ENCODE measurements at places on chromosomes 2 and 18.
A peak's percentile ranks its signal among the peaks of the same experiment; 100 is the strongest.

GRCh38 chr18:24248359-24248758 is 109.5 kb downstream of the CABYR start:
- no peak for DNase-seq

GRCh38 chr2:184031402-184032147 is 566.8 kb upstream of the ZNF804A start:
- DNase-seq = no peak

GRCh38 chr2:41241325-41242000 is 789.6 kb upstream of the SLC8A1 start:
- no peak for DNase-seq

- no peak for DNase-seq
These were observed 135.4 kb downstream of the TRIB2 start for GRCh38 chr2:12852135-12852534.

DNA sequence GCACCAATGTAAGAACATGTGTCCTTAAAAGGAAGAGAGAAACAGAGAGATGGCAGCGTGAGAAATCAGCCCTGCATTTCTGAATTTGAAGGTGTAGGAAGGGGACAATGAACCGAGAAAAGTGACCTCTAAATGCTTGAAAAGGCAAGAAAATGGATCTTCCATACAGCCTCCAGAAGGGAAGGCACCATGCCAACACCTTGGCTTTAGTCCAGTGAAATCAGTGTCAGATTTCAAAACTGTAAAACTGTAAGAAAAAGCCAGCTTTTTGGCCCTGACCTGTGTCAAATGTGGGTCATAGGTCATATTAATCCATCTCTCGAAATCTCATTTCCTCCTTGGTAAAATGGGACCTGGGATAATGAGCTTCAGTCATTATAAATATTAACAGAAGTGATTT is 762.3 kb downstream of the DCDC2C start:
- no peak for DNase-seq

DNA sequence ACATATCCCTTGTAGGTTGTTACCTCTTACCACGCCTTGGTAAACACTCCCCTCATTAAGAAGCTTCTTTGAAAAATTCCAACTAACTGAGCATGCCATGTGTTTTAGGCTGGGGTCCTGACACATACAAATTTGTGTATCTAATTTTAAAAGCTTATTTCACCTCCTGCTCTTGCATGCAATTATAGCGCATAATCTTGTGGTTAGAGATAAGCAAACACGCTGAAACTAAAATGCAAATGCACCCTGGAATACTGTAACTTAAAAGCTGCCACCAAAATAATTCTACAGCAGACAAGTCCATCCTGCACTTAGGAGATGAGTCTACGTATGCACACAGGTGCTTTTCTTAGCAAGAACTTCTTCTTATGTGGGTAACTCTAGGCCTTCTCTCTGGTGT is 990.2 kb downstream of the TSN start:
- DNase-seq = no peak

GRCh38 chr2:73260338-73260984 is 23.8 kb downstream of the FBXO41 start:
- peak; percentile 68 for DNase-seq

DNA sequence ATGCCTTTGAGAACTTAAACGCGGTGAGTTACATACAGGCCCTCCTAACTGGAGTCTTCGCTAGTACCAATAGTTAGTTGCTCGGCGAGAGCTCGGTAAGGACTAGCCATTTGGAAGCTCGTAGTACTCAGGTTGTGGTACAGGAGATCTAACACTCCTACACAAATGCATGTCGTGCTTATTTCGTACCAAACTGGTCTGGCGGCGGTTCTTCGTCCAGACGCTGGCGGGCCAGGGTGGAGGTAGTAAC is 346 bp upstream of the VRK2 start:
- no peak for DNase-seq

- no peak for DNase-seq
These were observed 1425.6 kb upstream of the PIK3C3 start for GRCh38 chr18:40529478-40529877.

- DNase-seq = no peak
These were observed 355.6 kb upstream of the GYPC start for GRCh38 chr2:126300348-126300747.

GRCh38 chr18:58288921-58289797 is 245.1 kb downstream of the NEDD4L start:
- peak; percentile 51 for DNase-seq

DNA sequence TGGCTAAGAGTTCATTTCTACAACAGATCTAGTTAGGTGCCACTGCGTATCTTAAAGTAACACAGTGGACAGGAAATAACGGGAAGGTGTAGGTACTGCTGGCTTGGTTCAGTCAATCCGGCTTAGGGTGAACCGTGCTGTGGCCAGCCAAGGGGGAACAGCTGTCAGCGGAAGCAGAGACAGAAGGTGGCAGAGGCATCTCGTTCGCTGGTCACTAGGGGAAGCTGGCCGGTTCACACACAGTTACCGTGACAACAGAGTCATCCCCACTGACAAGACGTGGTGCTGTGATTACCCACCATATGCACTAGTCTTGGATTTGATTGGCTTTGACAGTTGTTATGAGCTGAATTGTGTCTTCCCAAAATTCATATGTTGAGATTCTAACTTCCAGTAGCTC is 58.8 kb upstream of the HDAC4 start:
- no peak for DNase-seq

DNA sequence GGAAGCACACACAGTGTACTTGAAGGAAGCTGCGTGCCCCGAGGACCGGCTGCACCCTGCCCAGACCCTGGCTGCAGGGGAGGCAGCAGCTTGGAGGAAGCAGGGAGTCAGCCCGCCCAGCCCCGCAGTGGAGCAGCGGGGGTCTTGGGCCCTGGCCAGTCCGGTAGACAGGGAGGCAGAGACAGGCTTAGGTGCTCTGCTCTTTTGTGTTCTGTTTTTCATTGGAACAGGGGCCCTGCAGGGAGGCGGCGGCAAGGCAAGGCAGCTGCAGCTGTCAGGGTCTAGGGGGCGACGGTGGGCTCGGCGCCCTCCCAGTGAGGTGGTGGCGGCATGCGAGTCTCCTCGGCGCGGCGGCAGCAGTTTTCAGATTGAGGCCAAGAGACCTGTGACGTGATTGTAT is 53.3 kb upstream of the TFCP2L1 start:
- no peak for DNase-seq

- peak; percentile 42 for DNase-seq
These were observed 9.3 kb upstream of the LRRC30 start for GRCh38 chr18:7221424-7222155.

DNA sequence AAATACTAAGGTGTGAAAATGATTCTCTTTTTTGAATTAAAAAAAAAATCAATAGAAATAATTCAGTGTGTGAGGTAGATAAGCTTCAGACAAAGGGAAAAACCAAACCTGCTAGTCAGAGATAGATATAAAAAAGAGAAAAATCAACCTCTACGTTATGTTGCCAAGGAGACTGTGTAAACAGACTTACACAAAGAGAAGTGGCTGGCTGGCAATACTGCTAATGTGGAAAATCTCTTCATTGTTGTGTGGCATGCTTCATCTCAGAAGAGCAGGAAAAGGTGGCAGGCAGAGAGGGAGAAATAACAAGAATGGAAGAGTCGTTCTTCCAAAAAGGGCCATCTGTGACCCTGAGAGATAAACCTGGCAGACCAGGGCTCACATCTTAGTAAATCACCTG is 200.8 kb downstream of the SLC8A1 start:
- DNase-seq = no peak

- DNase-seq = peak; percentile 37
These were observed 15.7 kb downstream of the GPC1 start for GRCh38 chr2:240451108-240451611.

DNA sequence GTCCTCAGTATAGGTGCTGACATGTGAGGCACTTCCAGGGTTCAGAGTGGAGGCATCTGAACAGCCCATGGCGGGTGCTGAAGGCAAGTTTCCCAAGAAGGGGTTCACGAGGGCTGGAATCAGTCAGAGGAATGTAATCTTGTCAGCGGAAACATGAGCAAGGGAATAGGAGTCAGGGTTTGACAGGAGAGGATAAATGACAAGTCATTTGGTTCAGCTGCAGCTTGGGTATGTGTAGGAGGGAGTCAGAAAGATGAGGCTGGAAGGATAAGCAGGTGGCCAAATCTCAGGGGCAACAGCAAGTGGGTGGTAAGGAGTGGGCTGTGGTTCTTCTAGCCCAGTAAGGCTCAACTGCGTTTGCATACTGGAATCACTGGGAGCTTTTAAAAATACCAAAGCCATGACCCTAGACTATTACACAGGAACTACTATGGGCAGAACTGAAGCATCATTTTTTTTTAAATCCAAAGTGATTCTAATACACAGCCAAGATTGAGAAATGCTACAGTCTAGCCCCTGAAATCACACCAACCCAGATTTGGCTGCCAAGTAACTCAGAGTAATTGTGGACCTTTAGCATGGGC is 41.8 kb upstream of the NAB1 start:
- DNase-seq = no peak

DNA sequence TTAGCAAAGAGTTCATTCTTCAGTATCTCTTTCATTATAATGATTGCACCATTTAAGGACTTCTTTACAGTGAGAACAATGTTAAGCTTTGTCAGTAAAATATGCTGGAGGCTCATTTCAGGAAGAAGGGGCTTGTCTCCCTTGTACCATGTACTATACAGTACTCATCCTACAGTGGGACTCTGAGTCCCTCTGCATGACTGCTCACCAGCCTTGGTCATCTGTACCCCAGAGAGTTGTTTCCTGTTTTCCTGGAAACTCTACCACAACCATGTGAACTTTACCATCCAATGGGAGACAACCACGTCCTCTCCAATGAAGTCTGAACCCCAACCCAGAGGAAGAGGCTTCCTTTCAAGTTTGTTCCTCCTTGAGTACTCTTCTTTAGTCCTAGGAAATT is 1171.1 kb upstream of the CRIM1 start:
- no peak for DNase-seq

DNA sequence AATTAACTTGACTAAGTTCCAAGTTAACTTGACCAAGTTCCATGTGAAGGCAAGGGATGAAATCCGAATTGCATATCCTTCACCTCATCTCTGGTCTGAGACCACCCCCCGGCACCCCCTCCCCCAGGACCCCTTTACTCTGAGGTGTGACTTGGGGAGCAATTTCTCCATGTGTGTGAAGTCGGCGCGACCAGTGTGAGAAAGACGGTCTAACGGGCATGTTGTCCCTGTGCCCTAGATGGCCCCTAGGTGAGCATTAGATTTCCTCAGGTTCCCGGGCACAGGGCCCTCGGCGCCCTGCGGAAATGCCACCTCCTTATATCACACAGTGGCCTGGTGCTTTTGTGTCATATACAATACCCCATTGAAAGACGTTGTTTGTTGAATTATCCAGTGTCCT is 137.1 kb downstream of the CTIF start:
- no peak for DNase-seq

- no peak for DNase-seq
These were observed at the start of gene GPBAR1 for GRCh38 chr2:218260742-218261422. GPBAR1 (plus strand) TSS chr2:218261015; CDS start chr2:218262725, 1,710 bp downstream.

GRCh38 chr18:58549814-58550339 is 79.0 kb downstream of the ALPK2 start:
- DNase-seq = no peak

DNA sequence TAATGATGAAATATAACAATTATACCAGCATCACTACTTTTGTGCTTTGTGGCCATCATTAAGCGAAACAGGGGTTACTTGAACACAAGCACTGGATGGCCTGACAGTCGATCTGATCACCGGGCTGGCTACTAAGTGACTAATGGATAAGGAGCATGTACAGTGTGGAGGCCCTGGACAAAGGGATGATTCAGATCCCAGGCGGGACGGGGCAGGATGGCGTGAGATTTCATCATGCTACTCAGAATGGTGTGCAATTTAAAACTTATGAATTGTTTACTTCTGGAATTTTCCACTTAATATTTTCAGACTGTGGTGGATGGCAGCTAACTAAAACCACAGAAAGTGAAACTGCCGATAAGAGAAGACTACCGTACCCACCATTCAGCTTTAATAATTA is 7.0 kb upstream of the CLIP4 start:
- DNase-seq = peak; percentile 78

DNA sequence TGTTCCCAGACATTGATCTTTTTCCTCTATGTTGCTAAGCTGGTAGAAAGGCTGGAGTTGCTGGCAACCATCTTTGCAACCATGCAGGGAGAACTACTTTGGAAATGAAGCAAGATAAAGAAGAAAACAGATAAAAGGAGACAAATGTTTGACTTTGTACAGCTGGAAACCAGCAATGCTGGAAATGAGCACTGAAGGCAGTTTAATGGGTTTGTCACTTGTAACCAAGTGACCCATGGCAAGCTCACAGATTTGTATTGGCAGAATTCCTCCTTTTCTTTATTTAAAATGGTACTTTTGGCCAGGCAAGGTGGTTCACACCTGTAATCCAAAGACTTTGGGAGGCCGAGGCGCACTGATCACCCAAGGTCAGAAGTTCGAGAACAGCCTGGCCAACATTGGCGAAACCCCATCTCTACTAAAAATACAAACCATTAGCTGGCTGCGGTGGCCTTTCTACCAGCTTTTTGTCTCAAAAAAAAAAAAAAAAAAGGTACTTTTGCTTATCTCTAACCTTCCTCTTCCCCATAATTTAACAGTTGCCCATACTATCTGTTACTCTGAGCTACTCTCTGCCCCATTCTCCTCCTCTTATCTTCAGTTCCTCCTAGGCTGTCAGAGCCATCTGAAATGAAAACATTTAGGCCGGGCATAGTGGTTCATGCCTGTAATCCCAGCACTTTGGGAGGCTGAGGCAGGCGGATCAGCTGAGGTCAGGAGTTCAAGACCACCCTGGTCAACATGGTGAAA is 2.0 kb upstream of the BOLA3 start:
- DNase-seq = no peak

DNA sequence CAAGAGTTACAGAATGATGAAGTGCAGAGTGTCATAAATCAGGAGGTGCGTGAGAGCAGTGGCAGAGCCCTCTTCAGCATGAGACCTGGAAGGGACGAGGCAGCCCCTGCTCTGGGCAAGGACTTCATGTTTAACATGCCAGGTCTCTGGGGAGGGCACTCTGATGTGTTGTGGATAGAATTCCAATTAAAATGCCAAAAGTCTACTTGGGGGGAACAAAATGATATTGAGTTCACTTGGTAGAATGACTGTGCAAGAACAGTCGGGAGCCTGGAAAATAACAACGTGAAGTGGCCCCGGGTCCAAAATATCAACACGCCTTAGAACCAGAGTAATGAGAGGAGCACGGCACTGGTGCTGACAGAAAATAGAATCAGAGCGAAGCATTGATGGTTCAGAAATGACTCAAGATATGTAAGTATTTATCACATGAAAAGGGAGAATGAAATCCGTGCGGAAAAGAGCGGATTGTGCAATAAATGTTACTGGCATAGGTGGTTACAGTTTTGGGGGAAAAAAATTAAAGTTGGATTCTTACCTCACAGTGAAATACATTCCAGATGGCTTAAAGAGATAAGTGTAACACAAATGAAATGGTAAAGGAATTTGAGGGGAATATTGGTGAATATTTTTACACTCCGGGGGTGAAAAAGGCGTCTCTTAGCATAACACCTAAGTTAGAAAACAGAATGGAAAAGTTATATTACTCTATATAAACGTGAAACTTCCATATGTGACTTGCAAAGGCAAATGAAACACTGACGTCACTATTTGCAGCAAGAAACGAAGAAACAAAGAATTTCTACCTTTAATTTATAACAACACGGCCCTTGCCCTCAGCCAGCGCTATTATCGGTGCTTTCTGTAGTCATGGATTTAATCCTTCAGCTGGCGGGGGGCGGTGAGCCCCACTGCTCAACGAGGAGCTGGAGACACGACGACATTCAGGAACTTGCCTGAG is 159.4 kb upstream of the TWIST2 start:
- DNase-seq = no peak
